ENCODE measurements at places on chromosomes 5 and 9. TPM values are rescaled to one million over a fixed set of nuclear protein-coding genes. Genes with fewer than 3 reads are reported as not detected.

DNA sequence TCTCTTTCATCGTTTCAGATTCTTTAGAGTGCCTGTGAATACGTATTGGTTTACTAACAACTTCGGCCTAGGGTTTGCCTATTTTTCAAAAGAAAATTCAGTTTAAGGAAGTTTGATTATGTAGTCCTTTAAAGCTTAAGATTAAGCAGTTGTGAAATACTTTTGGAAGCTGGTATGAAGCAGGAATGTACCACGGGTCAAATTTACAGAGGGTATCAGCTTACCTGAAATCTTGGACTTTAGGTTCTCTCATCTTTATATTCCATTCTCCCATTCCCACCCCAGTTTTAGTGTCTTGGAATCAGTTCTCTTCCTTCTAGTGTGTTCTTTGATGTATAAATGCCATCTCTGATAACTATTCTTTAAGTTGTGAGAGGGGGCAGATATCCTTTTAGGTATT, 53.2 kb downstream of the IQGAP2 start:
- peaks cover 2% of the 10 kb centered on the region for H3K4me1 ChIP-seq
- no peak overlapping the region for H3K4me3 ChIP-seq
- no peak overlapping the region for H3K27ac ChIP-seq

TGFBI gene
- total RNA-seq: 1.3 TPM

DNA sequence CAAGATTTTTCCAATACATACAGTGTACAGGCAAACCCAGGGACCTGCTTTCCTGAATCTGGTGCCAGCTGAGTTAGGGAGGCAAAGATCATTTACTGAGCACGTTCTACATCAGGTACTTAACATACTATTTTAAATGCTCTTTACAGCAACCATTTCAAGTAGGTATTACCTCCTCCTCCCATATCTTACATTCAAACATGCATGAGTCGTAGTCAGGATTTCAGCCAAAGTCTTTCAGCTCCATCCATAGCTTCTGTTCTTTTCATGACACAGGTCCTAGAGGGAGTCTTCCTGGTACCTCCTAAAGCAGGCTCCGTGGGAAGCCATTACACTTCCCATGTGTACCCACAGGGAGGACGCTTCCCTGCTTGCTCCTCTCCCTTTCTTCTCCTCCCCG, 11.7 kb downstream of the KCNV2 start:
- H3K36me3 ChIP-seq: no peaks in the 10 kb centered on the region
- peaks cover 10% of the 10 kb centered on the region for H3K4me1 ChIP-seq
- no peak overlapping the region for H3K4me3 ChIP-seq
- H3K27ac ChIP-seq: no peak overlapping the region
- H3K27me3 ChIP-seq: no peaks in the 10 kb centered on the region

GRCh38 chr5:57839025-57839424, 356.4 kb upstream of the ACTBL2 start:
- H3K4me3 ChIP-seq: no peak overlapping the region
- H3K4me1 ChIP-seq: no peaks in the 10 kb centered on the region
- no peaks in the 10 kb centered on the region for H3K36me3 ChIP-seq

DNA sequence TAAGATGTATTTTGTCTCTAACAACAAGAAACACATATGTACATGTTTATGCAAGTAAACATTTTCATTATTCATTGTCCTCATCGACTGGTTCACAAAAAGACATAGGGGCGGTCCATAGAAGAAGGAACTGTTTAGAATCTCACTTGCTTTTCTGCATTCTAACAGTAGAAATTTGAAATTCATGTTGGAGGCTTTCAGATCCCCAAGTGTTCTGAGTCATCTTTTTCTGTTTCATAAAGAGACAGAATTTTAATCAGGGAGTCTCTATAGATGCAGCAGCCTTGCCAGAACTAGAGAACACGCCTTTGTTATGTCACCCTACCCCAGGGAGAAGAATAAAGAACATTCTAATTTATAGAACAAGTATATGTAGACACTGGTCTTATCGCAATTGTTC, 324.3 kb downstream of the GABRG2 start:
- H3K4me3 ChIP-seq: no peak overlapping the region
- DNase-seq: no peak
- no peaks in the 10 kb centered on the region for H3K27me3 ChIP-seq
- no peaks in the 10 kb centered on the region for H3K36me3 ChIP-seq

TLR4 gene
- 2.2 TPM for total RNA-seq

All from activated B cell treated with CpG ODN at 0.5 μM for 24 hours (primary cell).